Stimulated activated CD8-positive, alpha-beta memory T cell treated with anti-CD3 and anti-CD28 coated beads, Interleukin-4, amount 100 ng/mL, for 1 hour (primary cell): ENCODE measurements at places on chromosomes 7 and 10.

- no peak for DNase-seq
Measured at GRCh38 chr7:123231021-123232000, 31.5 kb upstream of the SLC13A1 start.

DNA sequence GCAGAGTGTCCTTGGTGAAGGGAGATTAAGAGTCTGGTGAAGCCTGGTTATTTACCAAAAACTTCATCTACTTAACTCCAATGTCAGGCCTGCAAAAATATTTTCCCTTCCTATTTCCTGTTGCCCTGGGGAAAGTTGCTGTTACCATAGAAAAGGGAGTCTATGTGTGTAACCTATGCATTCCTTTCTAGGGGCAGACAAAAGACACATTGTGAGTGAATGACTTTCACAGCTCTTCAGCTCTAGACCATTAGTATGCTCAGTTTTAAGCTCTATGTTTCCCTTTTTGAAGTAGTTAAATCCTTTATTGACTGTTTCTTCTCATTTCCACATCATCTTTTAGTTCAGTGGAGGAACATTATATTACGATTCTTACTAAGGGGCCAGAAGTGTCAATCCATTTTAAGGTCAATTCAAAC, 45.6 kb upstream of the SGCE start:
- DNase-seq: no peak

DNA sequence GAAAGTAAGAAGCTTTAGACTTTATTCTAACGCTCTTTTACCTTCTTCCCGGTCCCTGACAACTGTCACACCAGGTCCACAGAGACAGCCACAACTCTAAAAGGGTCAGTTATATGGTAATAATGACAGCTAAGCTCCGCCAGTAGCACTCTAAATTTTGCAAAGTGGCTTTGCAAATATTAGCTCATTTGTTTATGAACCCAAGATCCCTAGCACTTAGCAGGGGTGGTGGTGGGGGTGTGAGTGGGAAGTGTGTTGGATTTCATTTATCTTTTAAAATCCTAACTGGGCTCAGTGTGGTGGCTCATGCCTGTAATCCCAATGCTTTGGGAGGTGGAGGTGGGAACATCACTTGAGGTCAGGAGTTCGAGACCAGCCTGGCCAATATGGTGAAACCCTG, 34.8 kb upstream of the SDK1 start:
- no peak for DNase-seq

DNA sequence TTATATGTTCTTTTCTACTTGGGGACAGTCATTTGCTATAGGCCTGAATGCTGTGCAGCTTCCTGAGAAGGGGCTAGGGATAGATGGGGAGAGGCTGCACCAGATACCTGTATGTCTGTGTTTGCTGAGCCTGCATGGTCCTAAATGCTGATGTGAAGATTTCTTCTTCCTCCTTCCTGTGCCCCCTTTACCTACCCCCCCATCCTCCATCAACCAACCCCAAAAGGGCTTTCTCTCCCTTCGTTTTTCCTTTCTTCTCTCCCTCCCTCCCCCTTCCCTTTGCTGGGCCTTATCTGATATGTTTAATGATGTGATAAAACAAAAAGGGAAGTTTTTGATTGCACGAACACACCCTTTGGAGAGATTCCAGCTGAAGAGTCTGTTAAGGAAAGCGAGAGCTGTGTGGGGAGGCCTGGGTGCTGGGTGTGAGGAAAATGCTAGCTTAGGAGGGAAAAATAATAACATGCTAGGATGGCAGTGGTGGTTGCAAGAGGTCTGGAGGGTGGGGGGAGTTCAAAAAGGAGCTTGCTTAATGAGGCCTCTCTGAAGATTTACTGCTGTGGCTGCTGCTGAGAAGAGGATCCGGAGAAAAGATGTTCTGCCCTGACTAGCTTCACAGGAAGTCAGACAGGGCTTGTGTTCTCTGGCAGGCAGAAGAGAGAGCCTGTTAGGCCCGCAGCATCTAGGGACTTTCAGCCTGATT, 101.8 kb downstream of the SAMD9 start:
- DNase-seq: no peak

GRCh38 chr10:130631142-130632096, 495.2 kb downstream of the GLRX3 start:
- DNase-seq: no peak
